Stimulated activated CD4-positive, alpha-beta T cell treated with anti-CD3 and anti-CD28 coated beads, Interleukin-1b, Interleukin-23, amount 100 ng/mL, for 1 hour (primary cell): ENCODE measurements at places on chromosomes 6 and 20.

- DNase-seq, result no peak
Observed at GRCh38 chr20:35387334-35387733, 24.4 kb downstream of the UQCC1 start.

- no peak for DNase-seq
Observed at GRCh38 chr6:161374971-161375873, 101.4 kb upstream of the AGPAT4 start.

- DNase-seq, result no peak
Observed at GRCh38 chr6:117906507-117906957, 532 bp upstream of the SLC35F1 start.

DNA sequence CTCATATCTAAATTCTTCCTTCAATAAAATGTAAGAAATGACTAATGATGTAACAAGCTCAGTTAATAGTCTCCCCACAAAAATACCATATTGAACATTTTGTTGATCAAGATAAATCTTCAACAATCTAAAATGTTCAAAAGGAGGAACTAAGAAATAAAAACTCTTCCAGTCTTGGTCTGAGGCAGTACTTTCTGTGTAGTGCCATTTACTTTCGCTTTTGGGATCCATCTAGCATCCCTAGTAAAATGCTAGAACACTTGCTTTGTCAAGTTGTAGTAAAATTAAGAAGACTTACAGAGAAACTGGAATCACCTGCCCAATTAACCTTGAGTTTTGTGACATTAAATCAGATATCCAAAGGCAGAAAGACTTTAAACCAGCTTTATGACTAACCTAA, 246.4 kb downstream of the KHDRBS2 start:
- no peak for DNase-seq

DNA sequence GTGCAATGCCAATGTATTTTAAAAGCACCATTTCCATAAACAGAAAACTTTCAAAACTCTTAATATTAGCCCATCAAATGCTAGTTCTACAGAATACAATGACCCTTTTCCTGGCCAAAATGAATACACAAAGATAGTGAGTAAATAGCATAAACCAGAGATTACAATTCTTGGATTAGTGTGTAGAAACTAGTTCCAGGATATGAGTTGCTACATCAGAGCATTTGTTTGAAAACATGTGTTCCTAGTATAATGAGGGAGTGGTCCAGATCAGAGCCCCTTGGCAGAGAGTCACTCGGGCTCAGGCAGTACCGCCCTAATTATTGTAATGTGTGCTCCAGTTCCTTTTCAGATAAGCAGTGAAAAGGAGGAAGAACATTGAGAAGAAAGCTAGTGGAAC, 63.7 kb upstream of the COL21A1 start:
- no peak for DNase-seq

GRCh38 chr6:26556263-26557070, 18.3 kb downstream of the HMGN4 start:
- DNase-seq, result no peak

GRCh38 chr6:89564752-89565427, 73.7 kb downstream of the LYRM2 start:
- no peak for DNase-seq

- no peak for DNase-seq
Observed at GRCh38 chr6:53593001-53593488, 48.1 kb upstream of the GCLC start.

DNA sequence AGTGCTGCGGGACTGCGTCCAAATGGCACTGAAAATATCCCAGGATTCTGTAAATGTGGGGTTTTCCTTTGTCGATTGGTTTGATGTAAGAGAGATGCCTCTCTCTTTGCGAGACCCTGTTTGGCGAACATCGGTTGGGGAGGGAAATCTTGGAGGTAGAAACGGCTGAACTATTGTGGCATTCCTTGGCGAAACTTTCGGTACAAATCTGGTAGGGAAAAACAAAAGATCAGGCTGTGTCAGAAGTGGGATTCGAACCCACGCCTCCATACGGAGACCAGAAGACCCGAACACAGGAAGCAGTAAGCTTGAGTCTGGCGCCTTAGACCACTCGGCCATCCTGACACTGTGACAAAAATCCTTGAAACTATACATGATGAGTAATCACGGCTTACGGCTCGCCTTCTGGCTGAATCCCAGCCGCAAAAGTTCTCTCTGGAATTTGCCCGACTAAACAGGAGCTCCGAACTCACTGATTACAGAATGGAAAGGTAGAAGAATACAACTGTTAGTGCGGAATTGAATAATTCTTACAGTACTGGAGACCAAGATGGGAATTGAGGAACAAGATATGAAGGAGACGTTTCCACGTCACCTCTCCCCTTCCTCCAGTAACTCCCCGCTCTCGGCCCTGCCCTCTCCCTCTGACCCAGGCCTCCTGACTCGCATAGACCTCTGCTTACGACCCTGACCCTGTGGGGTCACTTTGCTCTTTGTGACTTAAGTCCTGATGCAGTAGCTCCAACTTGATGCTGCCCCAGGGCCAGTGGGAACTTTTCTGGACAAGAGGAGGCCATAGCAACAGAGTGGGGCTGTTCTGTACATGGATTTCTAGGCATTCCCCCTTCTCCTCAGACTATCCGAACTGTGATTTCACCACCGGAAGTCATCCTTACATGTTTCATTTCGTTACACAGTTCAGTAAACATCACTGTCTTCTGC, 132.8 kb upstream of the ZNF184 start:
- DNase-seq, result no peak

DNA sequence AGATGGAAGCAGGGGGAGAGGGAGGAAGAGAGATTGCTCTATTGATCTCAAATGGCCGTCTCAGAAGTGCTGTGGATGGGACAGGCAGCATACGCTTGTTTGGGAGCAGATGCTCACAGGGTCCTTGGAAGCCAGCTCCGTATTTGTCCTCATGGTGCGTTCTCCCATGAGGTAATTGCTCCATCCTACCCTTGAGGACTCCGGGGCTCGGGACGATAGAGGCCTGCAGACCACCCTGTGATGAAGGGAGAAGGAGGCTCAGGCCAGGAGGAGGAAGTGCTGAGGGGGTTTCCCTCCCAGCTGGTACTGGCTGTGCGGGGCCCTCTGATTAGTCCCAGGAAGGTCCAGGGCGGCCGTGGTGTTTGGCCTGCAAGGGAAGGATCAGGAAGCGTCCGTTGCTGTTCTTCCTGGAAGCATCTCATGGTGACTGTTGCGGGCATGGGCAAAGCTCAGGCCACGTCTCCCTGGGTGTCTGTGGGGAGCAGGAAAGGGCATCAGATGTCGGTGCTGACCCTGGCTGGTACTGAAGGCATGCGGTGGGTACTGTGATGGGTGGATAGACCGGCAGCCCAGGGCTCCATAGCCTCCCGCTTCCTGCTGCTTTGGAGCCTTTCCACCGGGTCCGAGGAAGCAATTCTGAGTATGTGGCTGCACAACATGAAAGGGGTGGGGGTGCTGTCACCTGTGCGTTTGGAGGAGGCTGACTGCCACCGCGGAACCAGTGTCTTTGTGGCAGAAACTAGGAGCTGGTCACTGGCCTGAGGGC, 158.3 kb downstream of the SYCP2 start:
- DNase-seq, result no peak

- no peak for DNase-seq
Observed at GRCh38 chr6:1910621-1911407, 301.1 kb downstream of the FOXC1 start.

DNA sequence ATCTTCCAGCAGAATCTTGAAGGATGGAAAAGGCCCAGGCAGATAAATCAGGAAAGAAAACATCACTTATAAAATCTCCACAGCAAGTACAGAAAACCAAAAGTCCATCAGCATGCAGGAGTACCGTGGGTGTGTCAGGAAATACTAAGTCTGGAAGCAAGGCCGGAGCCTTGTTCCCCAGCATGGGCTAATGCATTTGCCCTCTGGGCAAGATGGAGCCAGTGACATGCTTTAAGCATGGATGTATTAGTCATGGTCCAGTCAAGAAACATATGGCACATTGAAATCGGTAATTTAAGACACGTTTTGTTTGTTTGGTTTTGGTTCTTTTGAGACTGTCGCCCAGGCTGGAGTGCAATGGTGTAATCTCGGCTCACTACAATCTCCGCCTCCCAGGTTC, 506.0 kb upstream of the JARID2 start:
- DNase-seq, result no peak

- no peak for DNase-seq
Observed at GRCh38 chr6:26362836-26363220, 2.2 kb upstream of the BTN3A2 start.

DNA sequence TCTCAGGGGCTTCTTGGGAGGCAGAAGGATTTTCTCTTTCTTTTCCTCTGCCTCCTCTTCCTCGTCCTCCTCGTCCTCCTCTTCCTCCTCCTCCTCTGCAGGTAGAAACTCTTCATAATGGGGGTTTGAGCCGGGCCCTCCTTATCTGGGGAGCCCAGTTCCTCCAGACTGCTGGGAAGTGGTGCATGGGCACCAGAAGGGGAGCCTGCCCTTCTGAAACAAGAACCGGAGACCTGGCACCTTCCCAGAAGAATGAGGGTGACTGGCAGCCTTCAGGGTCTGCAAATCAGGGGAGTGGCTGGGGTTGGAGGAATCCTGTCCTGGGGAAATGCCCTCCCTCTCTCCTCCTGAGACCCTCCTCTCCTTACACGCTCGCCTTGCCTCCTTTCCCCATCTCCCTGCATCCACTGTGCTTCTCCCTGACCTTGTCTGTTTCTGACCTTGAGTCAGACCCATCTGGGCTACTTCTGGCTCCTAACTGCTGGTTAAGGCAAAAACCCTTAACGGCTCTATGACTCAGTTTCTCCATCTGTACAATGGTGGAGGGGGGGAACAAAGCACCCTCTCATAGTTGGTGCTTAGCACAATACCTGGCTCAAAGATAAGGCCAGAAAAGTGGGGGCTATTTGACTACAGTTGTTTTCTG, 1.7 kb downstream of the TULP1 start:
- no peak for DNase-seq

DNA sequence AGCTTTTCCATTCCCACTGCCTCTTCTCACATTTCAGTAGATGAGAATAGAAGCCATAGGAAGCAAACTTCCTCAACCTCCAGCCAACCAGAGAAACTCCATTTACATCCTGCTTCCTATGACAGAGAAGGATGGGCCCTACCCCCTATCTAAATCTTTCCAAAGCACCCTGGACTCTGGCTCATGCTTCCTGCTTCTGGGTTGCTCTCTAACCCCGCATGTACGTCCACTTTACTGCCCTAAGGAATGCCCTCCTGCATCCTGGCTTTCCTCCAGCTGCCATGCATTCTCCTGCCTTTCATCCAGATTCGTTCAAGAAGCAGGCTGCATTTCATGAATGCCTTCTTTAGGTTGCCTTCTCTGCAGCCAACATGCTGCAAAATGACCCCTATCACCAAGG, 91.9 kb downstream of the FAM217A start:
- DNase-seq, result no peak

DNA sequence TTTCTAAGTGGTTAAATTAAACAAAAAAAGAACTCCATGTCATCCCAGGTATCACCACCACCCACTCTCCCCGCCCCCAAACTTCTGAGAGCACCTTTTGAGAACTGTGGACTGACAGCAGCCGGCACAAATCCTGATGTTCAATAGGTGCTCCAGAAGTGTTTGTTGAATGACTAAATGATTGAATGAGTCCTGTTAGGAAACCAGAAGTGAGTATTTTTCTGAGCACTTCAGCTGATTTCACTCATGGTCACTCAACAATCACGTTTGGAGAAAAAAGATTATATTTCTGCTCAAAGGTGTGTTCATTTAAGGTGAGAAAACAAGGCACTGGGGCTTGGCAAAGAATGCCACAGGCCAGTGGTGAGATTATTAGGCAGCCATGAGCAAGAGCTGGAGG, 6.2 kb upstream of the HNF4A start:
- no peak for DNase-seq

GRCh38 chr6:35173044-35173426, 31.9 kb upstream of the TCP11 start:
- no peak for DNase-seq

DNA sequence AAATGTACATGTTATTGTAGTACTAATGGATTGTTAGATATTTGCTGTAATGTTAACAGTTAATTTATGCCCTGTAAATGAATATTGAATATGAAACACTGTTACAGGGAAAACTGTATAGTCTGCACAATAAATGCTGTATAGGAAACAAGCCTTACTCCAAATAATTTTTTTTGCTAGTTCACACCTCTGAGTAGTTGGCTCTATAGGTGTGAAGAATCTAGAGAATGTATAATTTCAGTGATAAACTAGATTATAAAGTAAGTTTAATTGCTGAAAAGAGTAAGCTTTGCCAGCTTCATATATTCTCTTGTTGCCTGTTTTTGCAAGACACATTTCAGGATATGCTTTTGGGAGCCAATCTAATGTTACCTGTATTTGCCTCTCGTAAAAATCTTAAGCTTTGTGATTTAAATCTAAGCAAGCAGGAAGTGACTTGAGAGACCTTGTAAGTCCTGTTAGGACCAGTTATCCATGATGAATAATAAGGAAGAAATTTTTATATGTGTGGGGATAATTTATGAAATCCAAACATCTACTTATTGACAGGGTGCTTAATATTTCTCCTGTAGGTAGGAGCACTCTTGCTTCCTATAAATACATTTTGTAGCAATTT, 232.4 kb downstream of the ZFAND3 start:
- no peak for DNase-seq
